ENCODE measurements at places on chromosomes 7 and 10. TPM values are rescaled to one million over a fixed set of nuclear protein-coding genes. Genes with fewer than 3 reads are reported as not detected.
A peak's percentile ranks its signal among the peaks of the same experiment; 100 is the strongest.

PSD gene
- total RNA-seq, result 74.7 TPM

TACR2 gene
- 14.3 TPM for total RNA-seq

SLC26A5 gene
- 4.6 TPM for total RNA-seq

VWDE gene
- 1.5 TPM for total RNA-seq

- no peaks in the 10 kb centered on the region for H3K36me3 ChIP-seq
- no peak for DNase-seq
- H3K4me3 ChIP-seq, result no peak overlapping the region
- H3K27ac ChIP-seq, result no peak overlapping the region
Measured at GRCh38 chr10:1328981-1329614, 272.9 kb downstream of the WDR37 start.

DNA sequence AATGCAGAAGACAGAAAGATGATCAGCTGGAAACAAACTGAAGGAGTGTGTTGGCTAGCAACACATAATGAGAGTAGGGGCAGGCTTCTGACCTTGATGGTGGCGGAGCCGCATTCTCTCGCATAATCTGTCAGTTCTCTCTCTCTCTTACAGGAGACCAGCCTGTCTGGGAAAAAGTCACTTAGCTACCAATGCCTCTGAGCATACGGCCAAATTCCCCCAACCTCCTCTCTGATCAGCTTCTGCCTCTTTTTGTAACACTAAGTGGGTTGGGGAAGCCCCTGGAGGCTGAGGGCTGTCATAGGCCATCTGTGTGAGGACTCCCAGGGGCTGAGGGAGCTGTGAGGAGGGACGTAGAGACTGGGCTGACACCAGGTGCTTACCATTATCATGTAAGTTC, 104.6 kb downstream of the HIPK2 start:
- no peak for DNase-seq
- no peaks in the 10 kb centered on the region for H3K27me3 ChIP-seq
- peaks cover 21% of the 10 kb centered on the region for H3K4me1 ChIP-seq
- H3K4me3 ChIP-seq, result no peak overlapping the region

- no peak overlapping the region for H3K27ac ChIP-seq
- H3K36me3 ChIP-seq, result no peaks in the 10 kb centered on the region
- no peaks in the 10 kb centered on the region for H3K4me1 ChIP-seq
- no peaks in the 10 kb centered on the region for H3K27me3 ChIP-seq
Measured at GRCh38 chr7:69624435-69625230, 26.4 kb downstream of the AUTS2 start.

DNA sequence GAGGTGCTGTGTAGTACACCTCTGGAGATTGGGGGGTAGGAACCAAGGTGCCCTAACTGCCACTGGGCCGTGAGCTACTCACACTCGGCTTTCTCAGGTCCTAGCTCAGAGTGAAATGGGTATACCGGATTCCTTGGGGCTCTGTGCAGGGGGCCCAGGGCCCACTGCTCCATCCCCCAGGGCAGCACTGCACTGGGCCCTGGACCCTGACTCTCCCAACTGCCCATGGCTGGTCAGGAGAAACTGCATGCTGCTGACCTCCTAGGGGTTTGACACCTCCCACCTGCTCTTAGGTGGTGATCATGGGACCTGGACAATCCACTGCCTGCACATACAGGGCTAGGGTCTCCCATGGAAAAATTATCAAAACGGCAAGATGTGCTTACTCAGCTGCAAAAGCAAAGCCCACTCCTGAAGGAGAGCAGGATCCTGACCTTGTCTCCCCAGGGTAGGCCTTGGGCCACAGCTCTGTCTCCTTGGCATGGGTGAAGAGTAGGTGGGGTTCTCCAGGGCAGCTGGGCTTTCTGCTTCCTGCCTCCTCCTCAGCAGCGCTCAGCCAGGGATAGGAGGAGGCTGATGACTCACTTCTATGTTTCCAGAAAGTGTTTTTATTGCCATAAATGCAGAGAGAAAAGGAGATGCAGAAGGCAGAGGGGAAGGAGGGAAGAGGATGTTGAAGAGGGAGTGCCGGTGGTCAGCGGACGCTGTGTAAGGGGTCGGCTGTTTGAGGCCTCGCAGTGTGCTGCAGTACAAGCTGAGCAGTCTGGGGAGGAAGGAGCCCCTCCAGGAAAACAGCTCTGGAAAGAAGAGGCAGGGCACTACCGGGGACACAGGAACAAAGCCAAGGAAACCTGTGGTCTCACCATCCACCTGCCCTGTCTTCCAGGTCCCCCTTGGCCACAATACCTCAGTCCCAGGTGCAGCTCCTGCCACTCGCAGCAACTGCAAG, 107.8 kb downstream of the ARHGAP22 start:
- no peak overlapping the region for H3K4me3 ChIP-seq
- peaks cover 10% of the 10 kb centered on the region for H3K4me1 ChIP-seq
- peaks cover 4% of the 10 kb centered on the region for H3K27me3 ChIP-seq
- no peaks in the 10 kb centered on the region for H3K36me3 ChIP-seq
- DNase-seq, result peak; percentile 13

DNA sequence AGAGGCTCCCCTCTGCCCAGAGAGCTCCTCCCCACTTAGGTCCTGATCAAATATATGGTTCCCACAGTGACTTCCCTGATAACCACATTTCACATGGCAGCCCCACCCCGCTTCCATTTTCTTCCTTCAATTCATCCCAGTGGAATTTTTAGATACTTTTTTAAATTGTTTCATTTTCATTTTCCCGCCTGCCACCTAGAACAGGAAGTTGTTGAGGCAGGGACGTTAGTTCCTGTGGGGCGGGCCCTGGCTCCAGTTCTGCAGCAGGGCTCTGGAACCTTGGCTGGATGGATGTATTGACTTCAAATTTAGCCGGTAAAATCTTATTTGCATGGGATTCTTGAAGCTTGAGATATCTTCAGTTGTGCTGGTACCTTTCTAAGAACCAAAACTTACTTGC, 226.6 kb downstream of the PAXIP1 start:
- H3K27me3 ChIP-seq, result no peaks in the 10 kb centered on the region
- peaks cover 4% of the 10 kb centered on the region for H3K36me3 ChIP-seq
- H3K27ac ChIP-seq, result no peak overlapping the region
- H3K4me3 ChIP-seq, result no peak overlapping the region
- no peak for DNase-seq

GRCh38 chr7:50376056-50376820, 71.7 kb downstream of the IKZF1 start:
- peaks cover 21% of the 10 kb centered on the region for H3K4me1 ChIP-seq
- peaks cover 14% of the 10 kb centered on the region for H3K36me3 ChIP-seq
- no peak overlapping the region for H3K27ac ChIP-seq
- DNase-seq, result no peak
- H3K27me3 ChIP-seq, result no peaks in the 10 kb centered on the region
- H3K4me3 ChIP-seq, result no peak overlapping the region

DNA sequence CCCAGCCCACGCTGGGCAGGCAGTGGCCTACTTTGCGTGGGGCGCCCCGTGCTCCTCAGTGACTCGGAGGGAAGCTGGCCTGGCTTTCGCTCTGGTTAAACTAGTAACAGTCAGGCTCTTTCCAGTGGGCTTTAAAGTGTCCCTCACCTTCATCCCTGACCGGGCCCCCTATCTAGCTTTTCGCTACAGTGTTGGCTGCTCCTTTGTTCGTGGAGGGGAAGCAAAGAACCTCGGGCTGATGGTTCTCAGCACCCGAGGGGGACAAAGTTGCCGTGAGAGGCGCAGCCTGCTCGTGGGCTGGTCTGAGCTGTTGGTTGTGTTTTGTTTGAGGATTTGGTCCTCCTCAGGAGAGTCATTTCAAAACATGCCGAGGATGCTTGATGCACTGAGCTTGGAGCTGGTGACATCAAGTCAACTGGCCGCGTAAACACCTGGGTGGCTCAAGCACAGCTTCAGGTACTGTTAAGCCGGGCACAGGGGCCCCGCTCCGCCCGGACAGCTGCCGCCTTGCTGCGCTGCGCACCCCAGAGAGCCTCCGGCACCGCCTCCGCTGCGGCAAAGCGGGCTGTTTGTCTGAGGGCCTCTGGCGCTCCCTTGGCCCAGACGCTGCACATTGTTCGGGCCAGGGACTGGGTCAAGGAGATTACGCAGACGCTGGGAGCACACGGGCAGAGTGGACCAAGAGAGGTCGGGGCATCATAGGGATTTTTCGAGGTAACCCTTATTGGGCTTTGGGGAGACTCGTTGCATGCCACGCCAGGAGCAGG, 1.6 kb downstream of the DLX6 start:
- H3K4me1 ChIP-seq, result peaks cover 40% of the 10 kb centered on the region
- H3K27ac ChIP-seq, result no peak overlapping the region
- H3K4me3 ChIP-seq, result peak overlapping the region; percentile 42
- DNase-seq, result no peak

Data from stomach (tissue), 19 donors.